ENCODE measurements at places on chromosomes 7 and 10.
A peak's percentile ranks its signal among the peaks of the same experiment; 100 is the strongest.

- peak; percentile 14 for DNase-seq
These were observed at the start of gene NFKB2 for GRCh38 chr10:102395400-102396316. NFKB2 (plus strand) TSS chr10:102395705; CDS start chr10:102395960, 255 bp downstream.

DNA sequence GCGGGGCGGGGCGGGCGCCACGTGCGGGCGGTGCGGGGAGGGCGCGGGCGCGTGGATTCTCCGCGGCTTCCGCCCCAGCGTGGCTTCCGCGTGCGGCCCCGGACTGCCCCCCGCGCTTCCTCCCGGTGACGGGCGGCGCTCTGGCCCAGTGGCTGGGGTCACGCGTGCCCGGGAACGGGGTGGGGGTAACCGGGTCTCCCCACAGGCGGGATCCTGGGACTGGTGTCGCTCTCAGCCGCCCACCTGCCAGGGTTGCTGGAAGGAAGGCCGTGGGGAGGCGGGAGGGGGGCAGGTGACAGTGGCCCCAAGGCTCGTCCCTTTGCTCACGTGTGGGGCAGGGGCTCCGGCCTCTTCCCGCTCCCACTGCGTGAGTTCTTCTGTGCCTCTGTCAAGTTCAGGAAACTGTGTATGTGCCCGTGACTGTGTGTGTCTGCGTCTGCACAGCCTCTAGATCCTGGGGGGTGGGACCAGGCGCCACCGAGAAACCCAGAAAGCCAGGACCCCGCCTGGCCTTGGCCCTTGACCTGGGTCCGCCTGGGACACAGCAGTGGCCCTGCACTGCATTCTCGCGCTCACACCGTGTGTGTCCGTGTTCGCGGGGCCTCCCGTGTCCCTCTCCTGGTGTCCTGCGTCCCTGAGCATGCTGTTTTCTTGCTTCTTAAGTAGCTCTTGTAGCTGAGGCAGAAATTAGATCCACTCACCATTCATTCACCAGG lies 919 bp downstream of the MAFK start:
- peak; percentile 34 for DNase-seq

- DNase-seq, result peak; percentile 28
These were observed 86.9 kb downstream of the ZNF277 start for GRCh38 chr7:112293416-112293815.

DNA sequence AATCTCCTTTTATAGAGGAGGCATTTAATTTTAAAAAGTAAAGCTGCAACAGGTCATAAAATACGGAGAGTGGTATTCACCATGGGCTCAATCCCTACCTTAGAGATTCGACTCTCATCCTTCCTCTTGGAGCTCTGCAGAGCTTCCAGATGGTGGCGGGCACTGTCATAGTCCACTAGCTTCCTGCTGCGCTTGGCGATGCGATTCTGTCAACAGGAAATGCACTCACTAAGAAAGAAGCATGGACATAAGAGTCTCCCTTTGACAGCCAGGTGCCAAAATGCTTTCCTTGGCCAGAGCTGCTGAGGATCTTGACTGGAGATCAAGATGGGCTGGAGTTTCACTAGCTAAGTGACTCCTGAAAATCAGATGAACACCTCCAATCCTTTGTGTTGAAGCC lies 154.4 kb downstream of the AMPH start:
- peak; percentile 29 for DNase-seq

DNA sequence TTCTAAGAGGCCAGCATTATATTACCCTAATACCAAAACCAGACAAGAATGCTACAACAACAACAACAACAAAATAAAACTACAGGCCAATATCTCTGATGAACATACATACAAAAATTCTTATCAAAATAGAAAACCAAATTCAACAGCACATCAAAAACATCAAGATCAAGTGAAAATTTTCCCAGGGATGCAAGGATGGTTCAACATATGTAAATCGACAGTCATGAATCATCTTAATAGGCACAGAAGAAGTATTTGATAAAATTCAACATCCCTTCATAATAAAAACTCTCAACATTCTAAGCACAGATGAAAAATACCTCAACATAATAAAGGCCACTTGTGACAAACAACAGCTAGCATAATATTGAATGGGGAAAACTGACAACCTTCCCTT lies 75.3 kb downstream of the JMJD1C start:
- DNase-seq, result no peak

DNA sequence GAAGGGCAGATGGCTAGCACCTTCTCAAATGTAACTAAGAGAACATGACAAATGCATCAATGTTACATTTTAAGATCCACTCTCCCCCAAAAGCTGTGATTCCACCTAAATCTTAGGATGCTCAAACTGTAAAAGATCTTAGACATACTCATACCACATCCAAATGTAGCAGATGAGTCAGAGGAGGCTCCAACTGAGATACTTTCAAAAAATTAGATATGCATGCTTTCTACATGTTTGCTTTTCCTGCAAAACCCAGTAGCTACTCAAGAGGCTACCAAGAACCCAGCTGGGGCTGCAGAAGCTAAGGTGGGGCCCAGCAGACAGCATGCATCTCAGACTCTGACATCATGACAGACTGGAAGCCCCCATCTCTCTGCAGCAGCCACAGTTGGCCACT lies 31.4 kb upstream of the FRMD4A start:
- no peak for DNase-seq

DNA sequence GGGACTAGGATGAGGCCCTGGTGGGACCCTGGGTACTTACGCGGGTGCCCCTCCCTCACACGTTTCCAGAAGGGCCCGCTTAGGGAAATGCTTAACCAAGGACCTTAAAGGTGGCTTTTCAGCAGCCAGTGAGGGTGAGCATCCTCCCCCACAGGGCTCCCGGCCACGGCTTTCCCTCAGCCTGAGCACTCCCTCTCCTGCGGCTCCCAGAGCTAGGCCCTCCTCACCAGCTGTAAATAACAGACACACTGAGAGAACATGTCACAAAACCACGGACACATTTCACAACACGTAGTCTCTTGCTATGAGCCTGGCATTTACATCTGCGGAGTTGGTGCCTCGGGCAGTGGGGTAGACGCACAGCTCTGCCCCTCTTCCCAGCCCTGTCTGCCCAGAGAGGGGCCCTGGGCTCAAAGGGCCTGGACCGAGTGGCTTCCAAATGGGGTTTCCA lies 25.2 kb downstream of the GRID1 start:
- DNase-seq, result no peak

Measured in DMS79 treated with DMSO at 0.1 percent for 48 hours (cell line).